ENCODE measurements at places on chromosomes 3 and 15.

GRCh38 chr15:83940136-83940535 is 286.2 kb downstream of the ADAMTSL3 start:
- no peak for DNase-seq

DNA sequence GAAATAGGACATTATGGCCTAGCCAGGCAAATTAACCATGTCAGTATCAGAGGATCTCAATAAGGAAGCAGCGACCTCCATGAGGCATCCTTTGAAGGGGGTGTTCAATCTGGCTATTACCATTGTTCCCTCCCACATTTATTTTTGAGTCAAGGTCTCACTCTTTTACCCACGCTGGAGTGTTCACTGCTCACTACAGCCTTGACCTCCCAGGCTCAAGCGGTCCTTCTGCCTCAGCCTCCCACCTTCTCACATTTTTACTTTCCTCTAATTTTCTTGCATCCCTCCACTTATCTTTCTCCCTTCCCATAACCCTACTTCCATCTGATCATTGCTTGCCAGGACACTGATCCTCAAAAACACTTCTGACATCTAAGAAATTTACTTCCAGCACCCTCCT is 654.0 kb upstream of the NR2F2 start:
- no peak for DNase-seq

GRCh38 chr15:89329329-89330084 is 5.1 kb downstream of the POLG start:
- no peak for DNase-seq

- DNase-seq: peak; percentile 13
Observed at GRCh38 chr3:4732925-4733324, 239.8 kb downstream of the ITPR1 start.

DNA sequence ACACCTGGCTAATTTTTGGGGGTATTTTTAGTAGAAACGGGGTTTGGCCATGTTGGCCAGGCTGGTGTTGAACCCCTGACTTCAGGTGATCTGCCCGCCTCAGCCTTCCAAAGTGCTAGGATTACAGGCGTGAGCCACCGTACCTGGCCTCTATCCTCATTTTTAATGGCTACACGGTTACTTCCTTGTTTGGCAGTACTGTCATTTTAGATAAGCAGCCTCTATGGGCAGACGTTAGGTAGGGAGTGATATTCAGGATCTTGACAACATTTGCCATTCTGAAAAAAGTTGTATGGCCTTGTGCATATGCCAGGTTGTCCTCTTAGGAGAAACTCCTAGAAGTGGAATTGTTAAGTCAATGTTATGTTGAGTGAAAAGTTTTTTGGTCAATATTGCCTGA is 141.7 kb downstream of the ITPR1 start:
- no peak for DNase-seq

DNA sequence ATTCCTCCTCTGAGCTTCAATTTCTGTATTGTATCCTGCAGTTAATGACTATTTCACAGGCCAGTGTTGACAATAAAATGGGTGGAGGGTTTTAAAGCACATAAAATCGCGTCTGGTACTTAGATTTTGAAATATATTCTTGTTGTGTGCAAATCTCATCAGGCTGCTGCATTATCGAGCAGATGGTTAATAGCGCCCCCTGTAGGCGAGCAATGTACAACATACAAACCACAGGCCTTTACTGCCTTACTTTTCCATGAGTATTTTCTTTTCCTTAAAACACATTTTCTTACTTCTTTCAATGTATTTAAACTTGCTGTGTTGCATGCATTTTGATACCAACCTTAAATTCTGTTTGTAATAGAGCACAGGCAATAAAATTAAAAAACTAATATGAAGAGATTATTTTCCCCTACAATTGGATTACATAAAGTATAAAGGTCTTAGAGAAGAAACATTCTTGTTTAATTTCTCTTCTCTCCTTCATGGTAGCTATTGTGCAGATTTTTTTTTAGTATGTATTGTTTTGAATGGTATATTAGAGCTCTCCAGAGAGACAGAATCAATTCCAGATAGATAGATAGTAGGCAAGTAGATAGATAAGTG is 608.4 kb downstream of the CADM2 start:
- no peak for DNase-seq

GRCh38 chr3:119636249-119636648 is 24.1 kb downstream of the POPDC2 start:
- DNase-seq: no peak

DNA sequence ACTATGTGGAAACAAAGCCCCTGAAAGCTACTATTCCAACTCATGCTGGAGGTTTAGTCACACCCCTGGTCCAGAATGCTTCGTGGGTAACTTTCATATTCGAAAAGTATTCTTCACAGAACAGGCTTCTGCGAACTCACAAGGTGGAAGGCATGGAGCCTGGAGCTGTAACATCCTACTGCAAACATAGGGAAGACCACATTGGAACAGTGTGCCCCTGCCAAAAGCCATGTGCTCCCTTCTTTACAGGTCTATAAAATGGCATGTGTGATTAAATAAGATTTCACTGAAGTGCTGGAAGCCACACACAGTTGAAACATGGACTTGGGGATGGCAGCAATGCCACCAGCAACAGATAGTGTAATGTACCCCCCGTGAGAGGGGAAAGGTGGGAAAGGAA is 105.9 kb downstream of the GREM1 start:
- DNase-seq: no peak

GRCh38 chr3:30747771-30748281 is 141.4 kb downstream of the TGFBR2 start:
- no peak for DNase-seq

DNA sequence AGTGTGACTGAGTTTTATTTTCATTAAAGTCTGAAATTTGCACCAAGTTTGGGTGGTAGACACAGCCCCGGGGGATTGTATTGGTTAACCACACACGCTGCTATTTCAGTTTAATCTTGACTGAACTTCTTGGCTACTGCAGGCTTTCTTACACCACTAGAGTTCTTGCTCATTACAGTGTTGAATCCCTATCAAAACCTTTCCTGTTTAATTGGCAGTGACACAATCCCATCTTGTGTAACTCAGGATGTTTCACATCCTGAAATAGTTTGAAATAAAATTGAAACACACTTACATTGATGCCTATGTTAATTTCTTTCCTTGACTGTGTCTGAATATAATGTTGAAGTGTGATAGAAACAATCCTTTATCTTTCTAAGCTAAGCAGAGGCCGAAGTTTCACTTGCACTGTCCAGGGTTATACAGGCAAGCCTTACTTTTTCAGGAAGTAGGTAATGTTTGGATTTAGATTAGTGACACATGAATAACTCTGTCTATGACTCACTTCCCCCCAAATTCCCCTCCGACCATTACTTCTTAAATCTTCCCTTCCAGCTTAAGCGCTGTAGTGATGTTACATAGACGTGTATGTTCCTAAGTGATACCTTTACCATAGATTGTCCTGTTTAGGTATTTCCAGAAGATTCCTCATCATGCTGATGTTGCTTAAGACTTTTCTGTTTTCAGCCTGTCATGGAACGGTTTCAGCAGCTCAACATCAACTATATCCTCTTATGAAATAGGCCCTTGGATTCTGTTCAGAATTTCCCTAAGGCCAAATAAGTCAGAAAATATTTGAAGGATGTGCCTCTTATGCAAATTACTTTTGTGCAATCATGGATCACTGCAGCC is 16.8 kb downstream of the ATG7 start:
- no peak for DNase-seq

GRCh38 chr15:100731267-100732152 is 129.1 kb downstream of the ASB7 start:
- DNase-seq: peak; percentile 20

DNA sequence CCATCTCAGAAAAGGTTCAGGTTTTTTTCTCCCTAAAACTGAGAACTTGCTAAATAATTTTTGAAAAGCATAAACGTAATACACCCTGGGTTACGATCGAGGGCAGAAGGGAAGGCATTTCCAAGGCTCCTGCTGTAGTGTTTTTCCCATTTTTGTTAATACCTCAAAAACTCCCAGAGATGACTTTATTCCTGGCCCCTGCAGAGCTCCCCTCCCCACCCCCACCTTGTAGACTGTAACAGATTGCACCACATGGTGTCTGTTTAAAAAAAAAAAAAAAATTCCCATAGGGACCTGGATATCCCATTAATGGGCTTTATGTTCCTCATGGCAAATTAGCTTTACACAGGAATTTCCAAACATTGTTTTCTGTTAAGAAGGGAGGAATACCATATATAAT is 38.2 kb downstream of the FEZF2 start:
- DNase-seq: no peak

DNA sequence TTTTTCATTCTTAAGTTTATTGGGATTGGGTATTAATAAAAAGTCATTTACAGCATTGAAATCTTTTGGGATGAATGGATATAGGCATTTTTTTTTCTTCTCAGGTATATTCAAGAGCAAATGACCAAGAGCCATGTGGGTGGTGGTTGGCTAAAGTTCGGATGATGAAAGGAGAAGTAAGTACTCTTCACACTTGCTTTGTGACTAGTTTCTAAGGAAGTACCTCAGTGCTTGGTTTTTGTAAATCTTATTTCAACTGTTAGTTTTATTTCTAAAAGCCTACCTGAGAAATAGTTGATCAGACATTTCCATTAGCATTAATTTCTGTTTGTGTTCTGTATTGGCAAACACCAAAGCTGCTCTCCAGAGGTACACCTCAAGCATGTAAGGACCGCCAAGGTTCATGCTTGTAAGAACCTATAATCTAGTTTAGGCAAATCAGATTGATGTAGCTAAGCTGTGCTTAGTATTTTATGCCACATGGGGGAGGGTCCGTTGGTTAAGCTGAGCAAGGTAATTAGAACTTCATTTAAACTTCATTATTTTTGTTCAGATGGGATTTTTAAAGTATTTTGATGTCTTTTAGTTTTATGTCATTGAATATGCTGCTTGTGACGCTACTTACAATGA is 35.4 kb downstream of the FXR1 start:
- no peak for DNase-seq

GRCh38 chr3:58628823-58629562 is 37.6 kb downstream of the FAM3D start:
- DNase-seq: no peak

DNA sequence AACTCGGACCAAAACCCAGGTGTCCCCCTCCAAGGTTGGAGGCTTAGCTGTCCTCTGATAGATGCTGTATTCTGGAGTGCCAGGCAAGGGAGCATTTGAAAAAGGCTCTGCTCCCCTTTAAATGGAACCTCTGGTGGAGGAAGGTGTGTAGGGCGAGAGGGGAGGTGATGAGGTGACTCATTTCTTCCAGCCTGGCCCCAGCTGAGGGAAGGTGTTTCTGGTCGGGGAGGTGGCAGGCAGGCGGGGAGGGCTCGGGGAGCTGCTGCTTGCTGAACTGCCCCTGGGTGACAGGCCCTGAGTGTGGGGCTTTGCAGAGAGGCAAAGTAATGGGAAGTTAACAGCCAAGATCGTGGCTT is 18.8 kb downstream of the PSTPIP1 start:
- no peak for DNase-seq

DNA sequence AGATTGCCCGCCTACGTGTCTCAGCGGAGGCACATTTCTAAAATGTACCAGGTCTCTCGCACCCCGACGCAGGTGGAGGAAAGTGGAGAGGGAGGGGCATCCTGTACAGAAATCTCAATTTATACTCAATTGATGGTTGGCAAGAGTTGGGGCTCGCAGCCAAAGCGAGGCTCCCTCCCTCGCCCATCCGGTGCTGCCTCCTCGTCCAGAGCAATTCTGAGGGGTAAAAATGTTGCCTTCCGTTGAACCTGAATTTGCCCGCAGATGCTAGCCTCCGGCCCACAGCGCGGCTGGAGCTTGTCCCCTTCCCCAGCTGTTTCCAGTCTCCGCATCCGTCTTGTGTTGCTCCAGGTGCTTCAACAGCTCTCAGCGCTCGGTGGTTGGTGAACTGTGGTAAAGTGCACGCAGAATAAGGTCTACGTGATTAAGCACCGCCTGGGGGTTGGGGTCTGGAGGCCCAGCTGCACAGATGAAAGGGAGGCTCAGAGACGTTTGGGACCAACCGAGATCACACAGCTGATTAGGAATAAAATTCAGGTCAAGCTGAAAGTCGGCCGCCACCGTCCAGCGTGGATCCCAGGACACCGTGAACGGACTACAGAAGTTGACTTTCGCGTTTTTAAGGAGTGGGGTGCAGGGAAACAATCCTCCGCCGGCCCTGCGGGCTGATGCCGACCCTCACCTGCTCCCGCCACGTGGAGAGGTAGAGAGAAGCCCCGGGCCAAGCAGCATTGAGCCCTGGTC is 846 bp upstream of the POLG start:
- DNase-seq: peak; percentile 36

DNA sequence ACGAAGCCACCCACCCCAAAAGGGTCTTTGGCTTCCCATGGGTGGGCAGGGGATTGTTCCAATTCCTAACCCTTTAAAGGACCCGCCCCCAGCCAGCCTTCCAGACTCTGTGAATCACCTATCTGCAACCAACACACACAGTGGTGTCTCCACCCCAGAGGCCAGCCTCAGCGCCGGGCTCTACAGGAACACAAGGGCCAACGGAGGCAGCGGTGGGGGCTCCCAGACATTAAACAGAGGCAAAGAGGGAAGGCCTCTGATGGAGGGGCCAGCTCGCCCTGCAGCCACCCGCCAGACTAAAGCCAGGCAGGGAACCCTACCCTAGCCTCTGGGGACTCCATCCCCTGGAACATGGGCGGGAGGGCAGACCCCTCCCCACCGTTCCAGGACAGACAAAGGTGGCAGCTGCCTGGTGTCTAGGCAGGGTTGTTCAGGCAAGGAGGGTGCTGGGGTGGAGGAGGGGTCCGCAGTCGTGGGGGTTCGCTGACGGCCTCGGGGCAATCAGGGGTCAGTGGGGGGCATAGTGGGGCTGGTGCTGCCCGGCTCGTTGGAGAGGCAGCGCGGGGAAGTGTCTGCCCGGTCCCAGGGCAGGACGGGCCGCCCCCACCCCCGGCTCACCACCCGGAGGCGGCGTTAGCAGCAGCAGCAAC is 448 bp downstream of the SHISA5 start:
- no peak for DNase-seq

DNA sequence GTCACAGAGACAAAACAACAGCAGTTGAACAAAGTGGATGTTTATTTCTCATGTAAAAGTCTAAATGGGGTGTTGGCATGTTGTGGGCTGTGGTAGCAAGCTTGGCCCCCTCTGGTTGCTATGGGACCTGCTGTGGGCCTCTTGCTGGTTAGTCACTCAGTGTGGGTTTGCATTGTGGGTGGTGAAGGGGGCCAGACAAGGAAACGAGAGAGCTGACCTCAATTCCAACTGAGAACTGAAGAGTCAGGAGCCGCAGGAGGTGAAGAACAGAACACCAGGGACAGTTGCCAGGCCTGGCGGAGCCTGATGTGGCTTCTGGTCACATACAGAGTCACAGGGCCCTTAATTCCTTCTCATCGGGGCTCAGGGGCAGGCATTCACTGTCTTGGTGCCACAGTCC is 1.9 kb upstream of the ADPGK start:
- DNase-seq: no peak

- DNase-seq: no peak
Observed at GRCh38 chr3:179430277-179430870, 20.9 kb downstream of the GNB4 start.

Measured in breast epithelium (tissue), 4 donors.